IMR-90 (cell line): ENCODE measurements at places on chromosomes 7 and 10. TPM values are rescaled to one million over a fixed set of nuclear protein-coding genes. Genes with fewer than 3 reads are reported as not detected.

- peak; percentile 95 for DNase-seq
Measured at GRCh38 chr7:55369427-55370400, 4.6 kb downstream of the LANCL2 start.

GRCh38 chr7:114941692-114942091, 19.8 kb downstream of the MDFIC start:
- DNase-seq = no peak

GRCh38 chr7:27088002-27088922, 7.5 kb downstream of the HOXA1 start:
- no peak for DNase-seq

GRCh38 chr10:963655-964054, 24.6 kb upstream of the GTPBP4 start:
- DNase-seq = no peak

DNA sequence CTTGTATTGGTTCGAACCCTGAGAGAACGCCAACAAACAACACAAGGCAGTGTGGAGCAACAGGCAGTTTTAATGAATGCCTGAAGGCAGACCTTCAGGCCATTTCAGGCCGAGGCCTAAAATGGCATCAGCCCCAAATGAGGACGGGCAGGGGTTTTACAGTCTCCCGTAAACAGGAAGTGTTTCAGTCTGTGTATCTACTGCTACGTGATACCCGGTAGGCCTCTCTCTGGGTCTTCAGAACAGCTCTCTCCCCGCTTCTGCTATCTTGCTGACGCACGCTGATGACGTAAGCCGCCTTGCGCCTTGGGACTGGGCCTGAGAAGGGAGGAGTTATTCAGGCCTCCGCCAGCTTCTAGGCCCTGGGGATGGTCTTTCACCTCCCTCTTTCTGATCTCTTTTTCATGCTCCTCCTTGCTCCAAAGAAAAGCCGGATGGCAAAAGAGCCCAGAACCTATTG, 67.7 kb downstream of the ST8SIA6 start:
- no peak for DNase-seq

DNA sequence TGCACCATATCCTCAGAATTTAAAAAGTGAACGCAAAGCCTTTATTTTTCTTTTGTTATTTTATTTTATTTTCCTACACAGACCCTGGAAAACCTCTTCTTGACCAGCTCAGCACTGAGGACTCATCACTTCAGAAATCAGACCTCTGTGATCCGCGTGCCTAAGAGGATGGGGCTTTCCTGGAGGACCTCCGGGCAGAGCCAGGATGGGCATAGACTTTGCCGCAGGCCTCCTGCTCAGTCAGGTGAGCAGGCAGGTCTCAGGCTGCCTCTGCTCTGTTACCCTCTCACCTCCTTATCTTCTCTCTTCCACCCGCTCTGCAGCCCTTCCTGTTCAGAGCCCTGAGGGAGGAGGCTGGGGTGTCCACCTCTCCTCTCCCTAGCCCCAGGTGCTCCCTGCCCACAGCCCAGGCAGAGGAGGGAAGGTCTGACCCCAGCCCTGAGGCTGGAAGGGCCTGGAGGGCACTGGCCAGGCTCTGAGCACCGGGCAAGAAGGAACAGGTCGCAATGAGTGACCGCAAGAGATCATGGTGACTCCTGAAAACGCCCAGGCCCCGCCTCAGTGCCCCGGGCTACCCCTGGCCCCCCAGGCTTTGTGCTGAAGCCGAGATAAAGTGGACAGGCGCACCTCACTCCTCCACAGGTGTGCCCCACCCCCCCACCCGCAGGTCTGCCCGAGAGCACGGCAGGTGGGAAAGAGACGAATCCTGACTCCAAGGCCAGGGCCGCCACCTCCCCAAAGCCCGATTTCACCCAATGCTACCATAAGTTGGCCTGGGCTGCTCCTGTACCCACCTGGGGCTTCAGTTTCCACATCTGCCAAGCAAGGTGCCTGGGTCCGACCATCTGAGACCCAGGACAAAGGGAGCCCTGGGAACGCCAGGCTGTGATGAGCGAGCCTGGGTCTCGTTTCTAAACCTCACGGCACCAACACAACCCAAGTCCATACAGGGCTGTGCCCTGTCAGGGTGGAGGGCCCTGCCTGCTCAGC, 2.8 kb downstream of the CALML5 start:
- DNase-seq = no peak

DNA sequence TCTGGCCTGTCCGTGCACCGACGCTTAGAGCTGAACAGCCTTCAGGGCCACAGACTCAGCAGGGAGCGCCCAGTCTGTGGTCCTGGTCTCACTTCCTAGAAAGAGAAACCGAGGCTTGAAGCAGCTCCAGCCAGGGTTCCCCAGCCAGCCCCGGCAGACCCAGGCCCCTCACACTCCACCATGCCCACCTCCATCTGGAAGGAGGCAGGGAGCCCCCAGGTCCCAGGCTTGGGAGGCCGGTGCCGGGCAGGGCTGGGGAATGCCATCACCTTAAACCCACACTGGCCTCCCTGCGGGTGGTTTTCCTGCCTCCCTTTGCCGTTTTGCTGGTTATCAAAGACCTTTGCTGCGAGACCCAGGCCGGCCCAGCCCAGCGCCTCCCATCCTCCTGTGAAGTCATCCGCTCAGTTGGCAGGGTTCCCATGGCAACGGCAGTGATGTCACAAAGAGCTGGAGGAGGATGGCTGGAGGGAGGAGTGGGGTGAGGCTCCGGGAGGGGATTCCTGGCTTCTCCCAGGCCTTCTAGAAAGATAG, 24.0 kb downstream of the ELFN1 start:
- DNase-seq = peak; percentile 65

GRCh38 chr7:120431016-120431415, 158.0 kb downstream of the KCND2 start:
- DNase-seq = no peak

- no peak for DNase-seq
Measured at GRCh38 chr10:23742368-23742767, 303.5 kb downstream of the OTUD1 start.

DNA sequence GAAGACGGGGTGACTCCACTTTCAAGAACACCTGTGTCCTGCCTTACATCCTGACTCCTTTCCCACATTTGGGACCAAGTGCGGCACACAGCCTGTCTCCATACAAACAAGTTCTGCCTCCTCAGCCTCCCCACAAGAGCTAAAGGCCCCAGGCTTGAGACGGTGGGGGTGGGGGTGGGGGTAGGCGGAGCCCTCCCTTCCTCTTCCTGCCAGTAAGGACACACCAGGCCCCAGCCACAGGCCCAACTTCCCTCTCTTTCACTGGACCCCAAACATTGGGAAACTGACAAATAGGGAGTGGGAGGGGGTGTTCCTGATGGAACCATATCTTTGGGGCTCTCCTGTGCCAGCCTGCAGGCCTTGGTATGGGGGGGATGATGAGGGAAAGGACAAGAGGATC, 4.6 kb downstream of the CDK5 start:
- no peak for DNase-seq

- no peak for DNase-seq
Measured at GRCh38 chr7:55174856-55175255, 156.0 kb downstream of the EGFR start.

The GPER1 gene
- 2.0 and 2.2 TPM in 2 replicates for total RNA-seq

The PKD2L1 gene
- total RNA-seq = not detected in 2 replicates

The TMEM176B gene
- total RNA-seq = not detected in 2 replicates
